ENCODE measurements at places on chromosomes 2 and 18. TPM values are rescaled to one million over a fixed set of nuclear protein-coding genes. Genes with fewer than 3 reads are reported as not detected.
A peak's percentile ranks its signal among the peaks of the same experiment; 100 is the strongest.

DNA sequence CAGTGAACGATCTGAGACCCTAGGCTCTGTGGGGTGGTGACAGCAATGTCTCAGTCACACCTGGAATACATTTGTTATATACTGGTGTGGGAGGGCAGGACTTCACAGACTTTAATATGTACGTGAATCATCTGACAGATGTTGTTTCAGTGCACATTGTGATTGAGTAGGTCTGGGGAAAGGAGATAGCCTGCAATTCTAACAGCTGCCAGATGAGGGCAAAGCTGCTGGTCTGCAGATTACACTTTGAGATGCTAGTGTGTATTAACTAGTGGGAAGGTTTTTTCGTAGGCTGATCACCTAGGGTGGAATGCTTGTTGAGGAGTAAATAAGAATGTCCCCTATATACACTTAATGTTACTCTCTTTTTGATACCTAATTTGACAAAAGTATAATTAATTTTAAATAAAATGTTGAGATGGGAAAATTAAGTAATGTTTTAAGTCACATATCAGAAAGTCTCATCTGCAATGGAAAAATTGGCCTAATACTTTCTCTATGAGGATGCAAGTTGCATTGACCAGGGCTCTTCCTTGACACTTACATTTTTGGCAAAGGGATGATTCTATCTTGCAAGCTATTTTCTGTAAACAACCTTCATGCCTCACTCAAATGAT is 496.9 kb upstream of the HNMT start:
- DNase-seq = peak; percentile 13

DNA sequence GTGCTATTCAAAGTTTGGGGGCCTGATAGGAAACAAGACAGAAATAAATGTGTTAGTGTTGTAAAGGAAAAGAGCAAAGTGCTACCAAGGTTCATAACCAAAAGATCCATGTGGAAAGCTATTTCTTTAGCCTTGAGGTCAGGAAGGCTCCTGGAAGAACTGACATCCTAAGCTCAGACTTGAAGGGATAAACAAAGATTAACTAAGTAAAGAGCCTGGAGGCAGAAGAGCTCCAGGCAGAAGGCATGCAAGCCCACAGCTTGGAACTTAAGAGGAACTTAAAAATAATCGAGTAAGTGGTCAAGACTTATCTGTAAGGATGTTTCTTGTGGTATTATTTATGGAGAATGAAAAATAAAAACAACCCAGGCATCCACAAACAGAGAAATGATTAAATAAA is 245.0 kb upstream of the MGAT5 start:
- no peak for DNase-seq

- no peak for DNase-seq
These were observed 871.9 kb upstream of the FSHR start for GRCh38 chr2:50026236-50026635.

Gene PLCL1
- 11.8 TPM for total RNA-seq

GRCh38 chr18:50711386-50711785 is 108.4 kb downstream of the MRO start:
- no peak for DNase-seq

Gene SUCLG1
- 149 TPM for total RNA-seq

Gene INHBB
- total RNA-seq = 21.1 TPM

Gene LTBP1
- 12.4 TPM for total RNA-seq

GRCh38 chr2:70716131-70716743 is 51.8 kb downstream of the ADD2 start:
- DNase-seq = peak; percentile 52

- no peak for DNase-seq
These were observed 7.7 kb downstream of the LPIN1 start for GRCh38 chr2:11753886-11754699.

GRCh38 chr2:235563056-235563910 is 69.4 kb downstream of the AGAP1 start:
- DNase-seq = no peak

DNA sequence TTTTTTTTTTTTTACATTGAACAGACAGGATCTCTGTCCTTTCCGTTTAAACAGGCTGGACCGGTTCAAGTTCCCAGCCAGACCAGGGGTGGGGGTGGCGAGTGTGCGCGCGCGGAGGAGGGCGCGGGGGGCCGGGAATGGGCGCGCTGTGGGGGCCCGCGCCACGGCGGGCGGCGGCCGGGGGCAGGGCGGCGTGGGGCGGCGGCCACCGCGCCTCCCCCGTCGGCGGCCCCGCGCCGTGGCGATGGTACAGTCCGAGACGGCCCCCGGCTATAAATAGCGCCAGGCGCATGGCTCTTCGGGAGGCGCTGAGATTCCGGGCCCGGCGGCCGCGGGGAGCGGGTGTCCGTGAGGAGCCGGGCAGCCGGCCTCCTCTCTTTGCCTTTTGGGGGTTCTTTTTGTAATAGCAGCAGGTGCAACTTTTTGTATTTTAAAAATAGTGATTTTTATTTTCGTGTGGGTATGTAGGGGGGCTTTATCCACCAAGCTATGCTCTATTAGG is 430 bp upstream of the CELF4 start:
- DNase-seq = peak; percentile 45

DNA sequence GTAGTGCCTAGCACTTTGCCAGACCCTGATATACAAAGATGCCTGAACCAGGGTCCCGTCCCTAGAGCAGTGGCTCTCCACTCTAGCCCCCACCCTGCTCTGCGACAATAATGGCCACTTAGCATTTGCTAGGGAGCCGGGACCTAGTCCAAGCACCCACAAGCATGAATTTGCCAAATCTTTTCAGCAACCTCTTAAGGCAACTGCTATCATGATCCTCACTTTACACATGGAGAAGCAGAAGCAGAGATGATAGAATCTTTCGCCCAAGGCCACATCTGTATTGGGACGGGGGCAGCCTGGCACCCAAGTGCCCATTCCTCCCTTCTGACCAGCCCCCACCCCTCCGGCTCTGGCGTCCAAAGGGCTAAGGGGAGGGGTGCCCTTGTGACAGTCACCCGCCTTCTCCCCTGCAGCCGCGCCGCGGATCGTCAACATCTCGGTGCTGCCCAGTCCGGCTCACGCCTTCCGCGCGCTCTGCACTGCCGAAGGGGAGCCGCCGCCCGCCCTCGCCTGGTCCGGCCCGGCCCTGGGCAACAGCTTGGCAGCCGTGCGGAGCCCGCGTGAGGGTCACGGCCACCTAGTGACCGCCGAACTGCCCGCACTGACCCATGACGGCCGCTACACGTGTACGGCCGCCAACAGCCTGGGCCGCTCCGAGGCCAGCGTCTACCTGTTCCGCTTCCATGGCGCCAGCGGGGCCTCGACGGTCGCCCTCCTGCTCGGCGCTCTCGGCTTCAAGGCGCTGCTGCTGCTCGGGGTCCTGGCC is 13.0 kb downstream of the SIGLEC15 start:
- DNase-seq = peak; percentile 55

Gene AMER3
- 0.08 TPM for total RNA-seq

Gene FAM124B
- total RNA-seq = 1.1 TPM

DNA sequence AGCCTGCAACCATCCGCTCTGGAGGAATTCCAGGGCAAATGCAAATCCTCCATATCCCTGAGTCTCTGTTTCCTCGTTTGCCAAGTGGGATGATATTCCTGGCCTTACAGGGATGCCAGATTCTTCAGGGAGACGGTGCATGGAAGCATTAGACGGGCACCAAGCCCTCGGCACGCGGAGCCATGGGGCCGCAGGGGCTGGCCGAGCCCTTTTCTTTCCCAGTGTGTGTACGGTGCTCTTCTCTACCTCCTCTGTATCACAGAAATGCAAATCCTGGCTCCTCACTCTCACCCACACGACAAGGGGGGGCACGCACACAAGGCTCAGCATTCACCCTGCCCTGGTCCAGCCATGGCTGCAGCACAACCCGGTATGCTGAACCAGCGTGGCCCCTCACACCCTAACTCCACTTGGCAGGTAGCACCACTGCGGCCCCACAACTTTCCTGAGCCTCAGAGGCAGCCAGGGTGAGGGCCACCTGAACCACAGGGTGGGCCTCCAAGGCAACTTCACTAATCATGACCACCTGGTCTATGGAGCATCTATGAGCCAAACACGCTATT is 64.1 kb upstream of the SALL3 start:
- no peak for DNase-seq

- peak; percentile 62 for DNase-seq
These were observed 923 bp downstream of the FIGLA start for GRCh38 chr2:70789304-70790135.

- DNase-seq = no peak
These were observed 23.1 kb upstream of the CHAC2 start for GRCh38 chr2:53744395-53745065.

DNA sequence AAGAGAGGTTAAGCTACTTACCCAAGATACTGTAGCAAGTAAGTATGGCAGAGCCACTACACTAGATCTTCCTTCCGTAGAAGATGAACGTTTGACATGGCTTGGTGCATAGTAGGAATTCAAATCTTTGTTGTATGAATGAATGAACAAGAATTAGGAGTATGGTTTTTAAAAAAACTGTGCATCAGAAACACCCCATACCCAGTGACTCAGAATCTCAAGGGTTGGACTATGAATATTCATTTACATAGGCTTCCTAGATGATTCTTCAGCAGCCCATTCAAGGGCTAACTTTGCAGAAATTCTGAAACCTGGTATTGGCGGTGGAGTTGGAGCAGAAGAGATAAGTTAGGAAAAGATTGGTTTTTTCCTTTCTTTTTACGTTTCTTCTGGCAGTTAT is 5.4 kb downstream of the ACTR3 start:
- DNase-seq = no peak

Gene HIBCH
- total RNA-seq = 37.2 TPM

GRCh38 chr2:9646196-9647030 is 15.6 kb upstream of the YWHAQ start:
- DNase-seq = no peak

DNA sequence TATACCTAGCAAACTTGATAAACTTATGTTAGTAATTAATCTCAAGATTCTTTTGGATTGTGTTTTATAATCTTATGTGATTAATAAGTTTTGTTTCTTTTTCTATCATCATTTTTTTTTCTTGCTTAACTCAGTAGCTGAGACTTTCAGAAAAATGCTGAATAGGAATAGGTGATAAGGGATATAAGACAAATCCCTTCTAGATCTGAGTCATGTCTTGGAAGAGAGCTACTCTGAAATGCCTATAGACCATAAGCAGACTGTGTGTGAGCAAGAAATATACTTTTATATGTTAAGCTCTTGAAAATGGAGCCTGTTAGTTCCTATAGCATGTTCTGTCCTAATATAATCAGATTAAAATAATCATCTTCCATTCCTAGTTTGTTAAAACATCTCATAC is 29.6 kb downstream of the CYBRD1 start:
- no peak for DNase-seq

Gene CCNYL1
- 22.2 TPM for total RNA-seq

DNA sequence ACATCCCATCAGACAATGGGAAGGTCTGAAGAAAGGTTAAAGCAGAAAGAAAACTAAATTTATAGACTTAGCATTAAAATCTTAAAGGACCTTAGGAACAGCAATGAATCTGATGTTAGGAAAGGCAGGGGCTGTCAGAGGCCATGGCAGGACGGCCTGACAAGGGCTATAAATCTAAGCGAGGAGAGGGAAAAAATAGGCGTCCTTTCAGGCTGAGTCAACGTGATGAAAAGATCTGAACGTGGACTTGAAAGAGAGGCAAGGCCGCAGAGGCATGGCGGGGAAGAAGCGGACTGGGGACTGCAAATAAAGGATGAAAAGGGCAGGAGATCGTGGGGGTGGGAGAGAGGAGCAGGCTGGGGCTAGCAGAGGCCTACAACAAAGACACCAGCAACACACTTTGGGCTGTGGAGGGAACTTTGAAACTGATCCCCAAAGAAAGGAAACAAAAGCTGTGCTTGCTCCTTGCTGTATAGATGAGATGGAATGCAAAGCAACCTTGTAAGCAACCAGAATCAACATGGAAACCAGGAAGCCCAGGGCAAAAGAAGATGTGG is 145.6 kb downstream of the NRP2 start:
- no peak for DNase-seq

- DNase-seq = no peak
These were observed 66.1 kb downstream of the NAB1 start for GRCh38 chr2:190714958-190715357.

Gene LAMA1
- total RNA-seq = 4.2 TPM

- no peak for DNase-seq
These were observed 512.7 kb upstream of the CDH2 start for GRCh38 chr18:28689588-28689987.

DNA sequence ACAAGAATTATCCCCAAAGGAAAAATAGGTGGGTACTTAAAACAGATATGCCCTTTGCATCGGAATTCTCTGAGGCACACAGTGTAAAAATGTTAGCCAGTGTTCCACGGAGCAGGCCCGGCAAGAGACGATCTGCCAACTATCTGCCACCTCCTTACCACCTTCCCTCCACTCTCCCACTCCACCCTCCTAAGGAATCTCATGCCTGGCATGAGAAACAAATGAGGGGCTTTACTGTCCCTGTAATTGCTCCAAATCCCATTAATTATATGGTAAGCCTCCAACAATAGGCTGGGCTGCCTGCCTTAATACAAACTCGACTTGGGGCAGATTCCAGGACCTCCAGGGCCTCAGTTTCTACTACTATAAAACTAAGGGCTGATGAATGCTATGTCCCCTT is 102.3 kb downstream of the ZBTB7C start:
- peak; percentile 29 for DNase-seq

DNA sequence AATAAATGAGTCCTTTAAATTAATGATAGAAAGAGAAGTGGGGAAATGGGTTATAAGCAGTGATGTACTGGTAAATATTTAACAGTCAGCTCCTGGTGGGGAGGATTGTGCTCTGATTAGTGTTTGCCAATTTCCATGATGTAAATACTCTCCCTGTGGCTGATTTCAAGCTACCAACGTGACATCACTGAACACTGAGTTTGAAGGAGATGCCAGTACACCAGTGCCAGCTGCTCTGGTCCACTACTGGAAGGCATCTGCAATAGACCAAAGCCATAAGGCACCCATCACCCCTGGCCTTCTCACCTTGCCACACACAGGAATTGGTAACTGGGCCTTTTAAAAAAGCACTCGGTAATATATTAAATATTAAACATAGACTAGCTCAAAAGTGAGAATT is 77.7 kb downstream of the TGOLN2 start:
- no peak for DNase-seq

DNA sequence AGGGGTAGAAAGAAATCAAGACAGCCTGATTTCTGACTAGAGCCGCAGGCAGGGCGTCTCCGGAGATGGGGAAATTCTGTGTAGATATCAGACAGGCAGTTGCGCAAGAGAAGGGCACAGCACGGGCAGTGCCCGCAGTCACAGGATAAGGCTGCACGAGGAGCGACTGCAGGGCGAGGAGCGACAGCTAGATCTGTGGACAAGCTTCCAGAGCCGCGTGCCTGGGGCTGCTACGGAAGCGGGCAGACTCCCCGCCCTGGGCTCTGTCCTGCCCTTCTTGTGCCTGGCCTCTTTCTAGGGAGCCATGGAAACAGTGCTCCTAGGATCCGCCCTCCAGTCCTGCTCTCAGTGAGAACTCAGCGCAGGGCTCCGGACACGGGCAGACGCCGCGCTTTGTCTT is 12.6 kb downstream of the MC5R start:
- DNase-seq = no peak

- no peak for DNase-seq
These were observed 23.8 kb downstream of the NABP1 start for GRCh38 chr2:191701696-191702095.
